ENCODE measurements at places on chromosomes 4 and X. TPM values are rescaled to one million over a fixed set of nuclear protein-coding genes. Genes with fewer than 3 reads are reported as not detected.

The CYBB gene
- total RNA-seq: 18.7 TPM

The CPLX1 gene
- total RNA-seq: 4.8 TPM

The PGRMC1 gene
- total RNA-seq: 16.1 TPM

- peak; percentile 4 for DNase-seq
Observed at GRCh38 chr4:3832536-3833220, 66.5 kb downstream of the ADRA2C start.

DNA sequence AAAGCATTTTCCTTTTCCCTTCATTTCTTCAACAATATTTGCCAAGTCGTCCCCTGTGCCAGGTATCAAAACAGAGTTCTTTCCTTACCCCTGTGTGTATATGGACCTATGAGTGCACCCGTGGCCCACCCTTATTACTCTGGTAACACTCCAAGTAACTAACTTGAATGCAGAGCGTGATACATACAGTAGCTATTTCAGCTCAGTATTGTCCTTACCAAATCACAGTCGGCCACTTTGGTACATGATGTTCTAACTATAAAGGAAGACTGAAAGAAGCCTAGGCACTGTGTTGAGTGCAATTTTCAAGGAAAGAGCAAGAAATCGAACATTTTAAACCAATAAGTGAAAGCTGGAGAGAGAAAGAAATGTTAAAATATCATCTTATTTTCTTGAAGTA, 88.4 kb downstream of the ARX start:
- no peak for DNase-seq

GRCh38 chrX:12973561-12974304, 1.2 kb upstream of the TMSB4X start:
- peak; percentile 19 for DNase-seq

- no peak for DNase-seq
Observed at GRCh38 chr4:168411318-168412150, 68.8 kb downstream of the DDX60L start.
